ENCODE measurements at places on chromosomes 11 and 22.

GRCh38 chr11:27358296-27358695 is 4.7 kb downstream of the CCDC34 start:
- no peak for DNase-seq

- DNase-seq: peak; percentile 42
These were observed 786.8 kb downstream of the FAM181B start for GRCh38 chr11:81946831-81947230.

DNA sequence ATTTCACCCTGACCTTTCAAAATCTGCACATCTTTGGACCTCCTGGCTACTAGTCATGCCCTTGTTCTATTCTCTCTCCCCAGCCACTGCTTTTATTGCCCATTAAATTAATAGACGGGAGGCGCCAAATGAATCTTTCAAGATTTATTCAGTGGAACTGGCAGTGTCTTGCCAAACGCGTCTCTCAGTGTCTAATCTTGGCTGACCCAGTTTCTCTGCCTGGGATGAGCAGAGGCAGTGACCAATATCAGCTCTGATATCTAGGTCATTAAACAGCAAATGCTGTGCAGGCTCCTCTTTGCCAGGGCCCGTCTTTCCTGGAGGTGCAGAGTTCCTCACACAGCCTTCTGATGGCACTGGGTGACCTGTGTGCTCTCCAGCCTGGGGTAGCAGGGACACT is 74.0 kb downstream of the TRAF6 start:
- peak; percentile 37 for DNase-seq

DNA sequence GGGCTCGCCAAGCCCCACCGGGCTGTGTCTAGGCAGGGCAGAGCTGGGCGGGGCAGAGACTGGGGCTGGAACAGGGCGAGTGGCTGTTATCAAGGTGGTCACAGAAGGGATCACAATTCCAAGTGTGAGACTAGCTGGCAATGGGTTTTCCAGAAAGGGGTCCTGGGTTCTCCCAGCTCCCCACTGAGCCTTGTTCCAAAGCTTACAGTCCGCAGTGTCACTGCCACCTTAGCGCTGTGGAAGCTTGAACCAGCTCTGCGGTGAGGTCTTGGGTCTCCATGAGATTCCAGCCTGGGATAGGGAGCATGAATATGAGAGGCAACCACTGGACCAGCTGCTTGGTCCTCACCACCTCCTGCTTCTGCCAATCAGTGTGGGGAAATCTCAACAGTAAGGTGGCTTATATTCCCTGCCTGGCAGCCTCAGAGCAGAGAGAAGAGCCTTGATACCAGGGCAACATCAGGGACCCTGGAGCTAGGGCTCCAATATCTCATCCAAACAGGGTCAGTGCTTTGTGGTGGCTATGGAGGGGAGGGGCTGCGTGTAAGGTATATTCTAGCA is 831 bp downstream of the CD44 start:
- DNase-seq: no peak

DNA sequence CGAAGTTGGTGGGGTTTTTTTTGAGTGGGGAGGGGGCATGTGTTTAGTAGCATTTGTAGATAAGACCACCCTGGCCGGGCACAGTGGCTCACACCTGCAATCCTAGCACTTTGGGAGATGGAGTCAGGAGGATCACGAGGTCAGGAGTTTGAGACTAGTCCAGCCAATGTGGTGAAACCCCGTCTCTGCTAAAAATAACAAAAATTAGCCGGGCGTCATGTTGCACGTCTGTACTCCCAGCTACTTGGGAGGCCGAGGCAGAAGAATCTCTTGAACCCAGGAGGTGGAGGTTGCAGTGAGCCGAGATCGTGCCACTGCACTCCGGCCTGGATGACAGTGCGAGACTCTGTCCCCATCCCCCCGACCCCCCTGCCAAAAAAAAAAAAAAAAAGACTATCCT is 34.6 kb downstream of the CECR2 start:
- DNase-seq: no peak

- no peak for DNase-seq
These were observed 39.8 kb downstream of the C11orf58 start for GRCh38 chr11:16778286-16778685.

DNA sequence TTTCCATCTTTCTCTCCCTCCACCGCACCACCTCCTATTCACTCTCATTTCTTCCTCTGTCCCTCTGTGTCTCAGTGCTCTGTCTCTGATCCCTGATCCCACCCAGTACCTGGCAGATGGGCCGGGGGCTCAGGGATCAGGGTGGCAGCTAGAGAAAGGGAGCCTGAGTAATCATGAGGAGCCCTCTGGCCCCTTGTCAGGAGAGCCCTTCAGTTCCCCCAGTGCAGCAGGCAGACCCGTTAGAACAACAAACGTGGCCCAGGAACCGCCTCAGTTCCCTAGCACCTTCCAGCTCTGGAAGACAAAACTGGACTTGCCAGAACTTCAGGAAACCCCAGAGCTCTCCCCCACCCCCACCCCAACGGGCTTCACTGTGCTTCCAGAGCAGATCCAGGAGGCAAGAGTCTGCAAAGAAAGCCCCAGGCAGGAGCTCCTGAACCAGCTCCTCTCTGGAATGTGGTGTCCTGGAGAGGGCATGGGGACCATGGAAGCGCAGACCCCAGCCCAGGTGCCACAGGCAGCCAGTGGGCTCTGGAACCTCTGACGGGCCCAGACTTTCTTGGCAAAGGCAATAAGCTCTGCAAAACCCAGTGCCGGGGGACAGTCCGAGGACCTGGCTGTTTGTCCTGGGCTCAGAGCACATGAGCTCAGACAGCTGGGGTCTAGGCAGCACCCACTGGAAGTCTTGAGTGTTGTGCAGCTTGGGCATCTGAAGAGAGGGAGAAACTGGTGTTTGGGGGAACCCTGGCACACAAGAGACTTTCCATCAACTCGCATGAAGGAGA is 43.2 kb downstream of the LMO1 start:
- no peak for DNase-seq
